ENCODE measurements at places on chromosomes 2 and 18.
A peak's percentile ranks its signal among the peaks of the same experiment; 100 is the strongest.

DNA sequence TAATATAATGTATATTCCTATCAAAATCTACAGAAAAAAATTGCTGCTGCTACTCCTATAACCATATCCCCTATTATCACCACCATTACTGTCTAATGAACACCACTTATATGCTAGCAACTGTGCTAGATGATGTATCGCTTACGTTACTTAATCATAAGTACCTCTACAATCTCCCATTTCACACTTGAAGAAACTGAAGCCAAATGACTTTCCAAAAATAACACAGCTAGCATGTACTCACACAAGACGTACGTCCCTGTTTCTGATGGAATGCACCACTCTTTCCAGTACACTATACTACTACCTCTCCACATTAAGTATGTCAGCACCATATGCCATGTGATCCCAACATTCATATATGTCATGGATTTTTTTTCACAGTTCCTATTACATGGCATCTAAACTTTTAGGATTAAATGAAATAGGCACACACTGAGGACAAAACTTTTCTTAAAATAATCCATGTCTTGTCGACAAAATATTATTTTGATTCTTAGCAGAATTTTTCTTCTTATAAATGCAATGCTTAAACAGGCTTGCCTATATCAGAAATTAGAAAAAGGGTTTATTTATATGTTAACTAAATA lies 112.8 kb downstream of the NBAS start:
- DNase-seq, result no peak

- DNase-seq, result no peak
Observed at GRCh38 chr2:3151153-3151918, 226.3 kb downstream of the EIPR1 start.

DNA sequence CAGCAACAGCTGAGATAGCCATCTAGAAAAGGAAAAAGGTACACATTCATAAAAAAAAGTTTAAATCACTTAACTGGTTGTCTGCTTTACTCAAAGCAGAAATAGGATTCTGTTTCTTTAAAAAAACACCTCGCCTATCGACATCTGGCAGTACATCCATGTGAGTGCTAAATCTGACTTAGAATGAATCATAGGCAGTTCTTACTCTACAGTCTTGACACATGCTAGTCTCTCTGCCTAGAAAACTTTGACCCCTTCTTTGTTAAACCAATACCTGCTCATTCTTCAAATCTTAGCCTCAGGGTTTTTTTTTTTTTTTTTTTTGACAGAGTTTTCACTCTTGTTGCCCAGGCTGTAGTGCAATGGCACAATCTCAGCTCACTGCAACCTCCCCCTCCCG lies 37.1 kb upstream of the GPR75 start:
- DNase-seq, result no peak

- DNase-seq, result peak; percentile 56
Observed at GRCh38 chr18:44838971-44839666, 158.4 kb downstream of the SETBP1 start.

GRCh38 chr2:28627722-28628480 lies 123.7 kb upstream of the PPP1CB start:
- no peak for DNase-seq

DNA sequence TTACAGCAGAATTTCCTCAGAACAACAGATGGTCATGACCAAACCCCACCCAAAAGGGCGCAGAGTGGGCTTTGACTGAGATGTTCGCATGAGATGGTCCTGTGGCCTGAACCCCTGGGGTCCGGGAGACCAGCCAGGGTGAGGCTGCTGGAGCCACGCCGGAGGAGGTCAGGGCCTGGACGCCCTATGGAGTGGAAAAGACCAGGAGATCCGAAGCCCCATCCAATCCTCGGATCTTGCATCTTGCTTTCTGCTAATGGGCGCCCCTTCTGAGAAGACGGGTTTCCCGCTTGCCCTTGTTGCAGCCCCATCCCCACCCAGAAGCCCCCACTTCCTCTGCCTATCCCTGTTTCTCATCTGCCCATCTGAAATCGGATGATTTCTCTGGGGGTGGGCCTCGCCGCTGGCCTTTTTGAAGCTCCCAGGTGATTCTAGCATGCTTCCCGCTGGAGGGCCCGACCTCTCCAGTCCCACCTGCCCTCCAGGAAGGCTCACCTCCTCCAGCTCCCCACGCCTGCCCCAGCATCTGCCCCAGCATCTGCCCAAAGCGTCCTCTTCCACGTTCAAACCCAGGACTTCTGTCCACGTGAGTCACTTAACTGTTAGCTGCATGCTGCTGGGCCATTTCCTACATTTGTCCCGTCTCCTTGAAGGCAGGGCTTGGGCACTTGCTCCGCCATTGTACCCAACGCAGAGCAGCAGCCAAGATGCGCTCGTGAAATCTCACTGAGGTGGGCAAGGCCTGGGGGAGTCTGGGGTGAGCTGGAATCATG lies 4.3 kb upstream of the CNDP1 start:
- DNase-seq, result no peak

DNA sequence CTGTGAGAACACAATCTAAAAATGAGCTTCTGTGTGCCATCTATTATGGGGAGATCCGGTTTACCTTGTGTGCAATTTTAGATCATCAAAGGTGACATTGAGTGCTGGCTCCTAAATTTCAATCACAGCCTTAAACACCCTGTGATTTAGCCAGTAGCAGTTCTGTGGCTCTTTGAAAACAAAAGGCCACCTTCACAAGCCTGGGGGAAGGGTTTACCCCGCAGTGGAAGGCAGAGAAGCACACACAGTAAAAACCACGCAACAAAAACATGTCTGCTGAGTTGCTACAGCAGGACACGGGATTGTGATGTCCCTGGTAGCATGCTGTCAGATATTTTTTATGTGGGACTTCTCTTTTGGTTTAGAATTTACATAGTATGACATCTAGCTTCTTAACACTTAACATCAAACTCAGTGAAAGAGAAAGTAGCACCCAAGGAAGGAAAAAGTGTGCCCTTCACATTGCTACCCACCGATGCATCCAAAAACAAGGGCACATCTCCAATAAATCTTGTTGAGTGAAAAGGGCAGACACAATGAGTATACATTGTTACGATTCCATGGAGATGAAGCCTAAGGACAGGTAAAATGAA lies 56.1 kb upstream of the RNF152 start:
- no peak for DNase-seq

DNA sequence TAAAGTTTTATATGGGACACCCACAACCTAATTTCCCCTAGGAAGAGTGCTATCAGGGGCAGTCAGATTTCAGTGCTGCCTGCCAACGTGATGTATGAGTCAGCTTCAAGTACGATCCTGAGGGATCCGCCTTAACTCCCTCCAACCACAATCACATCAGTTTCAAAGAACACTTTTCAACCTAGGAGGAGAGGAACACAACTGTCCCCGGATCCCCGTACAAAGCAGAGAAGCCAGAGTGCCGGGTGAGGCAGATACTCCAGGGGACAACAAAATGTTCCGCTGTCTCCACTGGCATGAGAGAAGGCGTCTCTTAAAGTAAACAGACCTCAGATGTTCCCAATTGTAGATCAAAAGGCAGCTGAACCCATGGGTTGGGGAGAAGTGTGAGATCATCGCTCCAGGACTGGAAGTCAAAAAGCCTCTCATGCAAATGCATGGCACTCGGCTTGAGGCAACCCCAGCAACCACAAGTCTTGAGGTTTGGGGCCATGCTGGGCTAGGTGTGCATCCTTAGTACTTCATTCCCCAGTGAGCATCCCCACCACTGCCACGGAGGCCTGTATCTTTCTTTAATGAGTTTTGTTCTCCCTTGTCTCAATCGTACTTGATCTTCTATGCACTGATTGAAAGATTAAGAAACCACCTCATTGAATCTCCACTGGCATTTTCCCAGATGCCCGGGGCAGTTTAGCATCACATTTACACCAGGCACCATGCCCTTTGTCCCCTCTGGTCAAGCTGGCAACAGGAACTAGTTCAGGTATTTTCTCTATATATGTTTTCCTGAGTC lies 91.0 kb upstream of the CCBE1 start:
- no peak for DNase-seq

DNA sequence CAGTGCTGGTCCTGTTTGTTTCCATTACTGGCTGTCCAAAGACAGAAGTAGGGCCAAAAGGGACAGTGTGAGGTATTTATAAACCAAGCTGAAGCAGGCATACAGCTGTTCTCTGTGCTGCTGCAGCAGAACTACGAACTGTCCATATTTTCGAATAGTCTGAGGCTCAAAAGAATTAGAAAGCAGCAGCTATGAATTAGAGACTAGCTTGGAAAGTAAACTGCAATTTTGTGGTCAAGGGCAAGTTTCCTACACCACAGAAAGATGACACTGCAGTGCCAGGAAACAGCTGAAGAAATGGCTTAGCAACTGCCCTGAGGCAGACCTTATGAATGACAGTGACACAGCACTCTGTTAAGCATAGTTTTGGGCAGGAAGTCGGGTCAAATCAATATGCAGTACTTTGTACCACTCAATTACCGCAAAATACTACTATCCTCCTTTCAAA lies 125.3 kb downstream of the TMEM131 start:
- peak; percentile 32 for DNase-seq

DNA sequence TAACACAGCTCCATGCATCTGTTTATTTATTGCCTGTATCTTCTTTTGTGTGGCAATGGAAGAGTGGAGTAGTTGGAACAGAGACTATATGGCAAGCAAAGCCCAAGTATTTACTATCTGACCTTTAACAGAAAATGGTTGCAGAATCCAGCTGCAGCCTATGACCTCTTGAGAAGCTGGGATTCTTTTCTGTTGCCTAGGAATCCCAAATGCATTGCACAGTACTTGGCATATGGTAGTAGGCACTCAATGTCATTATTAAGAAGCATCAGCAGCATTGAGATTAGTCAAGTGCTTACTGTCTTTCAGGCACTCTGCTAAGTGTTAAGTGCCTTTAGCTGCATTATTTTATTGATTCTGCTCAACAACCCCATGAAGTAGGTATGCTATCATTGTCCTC lies 331.6 kb downstream of the CCDC85A start:
- DNase-seq, result no peak

DNA sequence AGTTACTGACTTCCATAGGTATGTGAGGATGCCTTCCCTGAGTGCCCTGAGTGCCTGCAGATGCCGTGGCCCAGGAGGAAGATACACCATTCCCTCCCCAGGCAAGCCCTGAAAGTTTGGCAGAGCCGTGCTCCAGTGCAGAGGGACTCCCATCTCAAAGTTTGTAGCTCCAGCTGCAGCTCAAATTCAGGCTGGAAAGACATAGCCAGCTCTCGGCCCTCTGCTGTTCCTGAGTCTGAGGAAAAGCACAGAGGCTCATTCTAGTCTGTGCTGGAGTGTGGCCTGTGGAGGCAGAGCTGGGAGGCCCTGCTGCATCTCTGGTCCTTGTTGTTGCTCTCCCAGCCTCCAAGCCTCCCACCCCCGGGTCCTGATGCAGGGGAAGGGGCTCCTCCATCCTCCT lies 15.9 kb upstream of the TPO start:
- DNase-seq, result no peak

DNA sequence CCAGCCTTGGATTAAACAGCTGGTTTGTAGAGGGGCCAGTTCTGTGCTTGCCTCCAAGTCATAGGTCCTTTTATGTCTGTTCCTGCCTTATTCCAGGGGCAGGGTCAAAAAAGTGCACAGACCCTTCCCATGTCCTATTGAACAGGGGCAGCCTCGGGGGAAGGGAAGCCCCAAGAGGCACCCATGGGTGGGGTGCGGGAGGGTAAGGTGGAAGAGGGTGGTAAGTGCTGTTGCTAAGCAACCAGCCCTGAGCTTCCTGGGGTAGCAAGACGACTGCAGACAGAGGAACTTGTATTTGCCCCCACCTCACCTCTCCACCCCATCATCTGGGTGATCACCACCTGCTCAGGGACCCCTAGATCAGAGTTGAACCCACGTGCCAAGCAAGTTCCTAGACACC lies 7.7 kb downstream of the DNMT3A start:
- DNase-seq, result no peak

DNA sequence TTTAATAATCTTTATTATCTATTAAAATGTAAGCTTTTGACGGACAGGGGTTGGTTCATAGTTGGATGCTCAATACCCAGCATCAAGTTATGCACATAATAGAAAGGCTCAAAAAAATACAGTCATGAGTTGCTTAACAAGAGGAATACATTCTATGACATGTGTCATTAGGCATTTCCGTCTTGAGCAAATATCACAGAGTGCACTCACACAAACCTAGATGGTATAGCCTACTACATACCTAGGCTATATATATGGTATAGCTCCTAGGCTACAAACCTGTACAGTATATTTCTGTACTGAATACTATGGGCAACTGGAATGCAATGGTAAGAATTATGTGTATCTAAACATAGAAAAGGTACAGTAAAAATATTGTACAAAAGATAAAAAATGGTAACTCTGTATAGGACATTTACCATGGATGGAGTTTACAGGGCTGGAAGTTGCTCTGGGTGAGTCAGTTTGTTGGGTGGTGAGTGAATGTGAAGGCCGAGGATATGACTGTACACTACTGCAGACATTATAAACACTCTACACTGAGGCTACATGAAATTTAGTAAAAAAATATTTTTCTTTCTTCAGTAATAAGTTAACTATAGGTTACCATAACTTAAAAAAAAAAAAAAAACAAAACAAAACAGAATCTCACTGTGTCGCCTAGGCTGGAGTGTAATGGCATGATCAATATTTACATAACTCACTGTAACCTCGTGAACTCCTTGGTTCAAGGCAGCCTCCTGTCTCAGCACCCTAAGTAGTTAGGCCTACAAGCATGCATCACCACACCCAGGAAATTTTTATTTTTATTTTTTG lies 201.2 kb downstream of the NBAS start:
- no peak for DNase-seq

GRCh38 chr2:240510513-240511210 lies 47.1 kb downstream of the ANKMY1 start:
- no peak for DNase-seq

DNA sequence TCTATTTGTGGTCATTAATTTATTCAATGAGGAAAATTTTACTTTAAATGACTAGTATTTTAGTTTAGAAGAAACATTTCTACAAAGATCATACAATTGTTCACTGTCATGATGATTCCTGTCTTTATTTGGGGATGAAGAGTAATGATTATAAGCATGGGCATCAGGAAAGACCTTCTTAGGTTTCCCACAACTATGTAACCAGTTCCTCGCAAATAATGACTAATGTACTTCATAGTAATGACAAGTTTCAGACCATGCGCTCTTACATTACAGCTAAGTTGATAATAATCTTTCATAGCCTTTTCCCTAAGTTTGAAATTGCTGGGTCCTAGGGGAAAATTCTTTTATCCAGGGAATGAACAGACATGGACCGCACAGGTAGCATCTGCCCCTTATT lies 90.5 kb downstream of the MYO5B start:
- DNase-seq, result no peak

GRCh38 chr18:79529991-79530390 lies 134.3 kb downstream of the NFATC1 start:
- no peak for DNase-seq

- DNase-seq, result no peak
Observed at GRCh38 chr2:12950957-12951656, 234.4 kb downstream of the TRIB2 start.

GRCh38 chr2:104812286-104812685 lies 41.6 kb upstream of the POU3F3 start:
- no peak for DNase-seq
